ENCODE measurements at places on chromosomes 2 and 18.

DNA sequence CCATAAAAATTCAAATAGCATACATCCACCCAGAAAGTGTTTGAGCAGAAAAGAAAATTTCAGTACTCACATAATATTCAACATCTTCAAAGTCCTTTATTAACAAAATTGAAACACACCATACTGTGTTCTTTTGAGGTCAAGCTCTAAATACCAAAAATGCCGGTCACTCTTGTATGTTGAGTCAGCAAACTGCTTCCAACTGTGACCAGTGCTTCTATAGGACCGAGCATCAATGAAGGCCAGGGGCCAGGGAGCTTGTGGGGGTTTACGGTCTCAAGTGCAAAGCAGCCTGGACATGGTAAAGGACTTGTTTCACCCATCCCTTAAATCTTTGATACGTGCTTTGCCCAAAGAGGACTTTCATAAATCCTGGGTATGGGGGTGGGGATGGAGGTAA lies 112.7 kb upstream of the REV1 start:
- peak; percentile 64 for DNase-seq

- DNase-seq, result peak; percentile 7
Observed at GRCh38 chr18:73366713-73367112, 498.9 kb upstream of the NETO1 start.

DNA sequence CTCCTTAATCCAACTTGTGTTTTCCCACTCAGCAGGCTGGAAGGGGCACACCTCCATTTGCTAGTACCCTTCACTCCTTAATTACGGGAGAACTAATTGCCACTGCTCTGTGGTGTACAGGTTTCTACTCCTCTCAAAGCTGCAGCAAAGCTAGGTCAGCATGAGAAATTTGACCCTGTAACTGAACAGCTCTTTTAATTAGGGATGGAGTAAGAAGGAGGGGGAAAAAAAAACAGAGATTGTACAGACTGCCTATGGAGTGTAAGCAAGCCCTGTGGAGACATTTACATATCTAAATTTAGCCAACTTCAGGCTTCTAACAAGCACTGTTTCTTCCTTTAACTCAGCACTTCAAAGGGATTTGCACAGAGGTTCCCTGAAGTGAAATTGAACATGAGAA lies 629.7 kb upstream of the SETBP1 start:
- DNase-seq, result no peak

GRCh38 chr2:185284696-185285095 lies 453.9 kb upstream of the FSIP2 start:
- no peak for DNase-seq

DNA sequence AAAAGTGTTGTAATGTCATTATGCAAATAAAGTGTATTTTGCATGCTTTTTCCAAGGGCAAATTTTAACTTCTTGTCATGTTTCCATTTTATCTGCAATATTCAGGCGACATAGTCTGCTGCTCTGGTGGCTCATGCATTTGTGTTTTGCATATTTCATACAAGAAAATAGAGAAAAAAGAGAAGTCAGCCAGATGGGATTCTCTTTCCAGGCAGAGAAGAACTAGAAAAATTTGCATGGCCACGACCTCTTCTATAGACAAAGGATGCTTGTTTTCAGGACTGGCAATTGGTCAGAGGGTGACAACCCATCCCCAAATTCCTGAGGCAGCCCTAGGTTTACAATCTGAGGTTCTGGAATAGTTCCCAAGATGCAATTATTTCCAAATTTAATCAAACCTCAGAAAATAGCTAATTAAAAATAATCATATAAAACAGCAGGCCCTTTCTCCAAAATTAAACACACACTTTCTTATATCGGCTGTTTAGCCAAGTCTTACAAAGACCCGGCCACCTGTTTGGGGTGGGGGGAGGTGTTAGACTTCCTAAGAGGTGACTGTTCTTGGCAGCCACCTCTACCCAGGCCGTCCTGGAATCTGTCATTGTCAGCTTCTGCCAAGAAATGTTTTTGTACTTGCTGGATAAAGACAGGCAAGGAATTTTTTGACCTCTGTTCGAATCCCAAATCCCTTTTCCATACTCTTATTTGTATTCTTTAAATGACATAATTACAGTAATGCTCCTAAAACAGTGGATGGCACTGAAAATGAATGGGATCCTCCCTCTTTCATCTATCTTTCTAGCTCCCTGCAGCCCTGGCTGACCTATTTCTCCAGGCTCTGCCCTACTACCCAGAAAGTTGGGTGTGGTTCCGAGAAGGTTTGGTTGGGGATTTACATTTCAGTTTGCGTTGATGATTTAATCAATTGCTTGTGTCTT lies 20.8 kb upstream of the SOS1 start:
- no peak for DNase-seq

- DNase-seq, result peak; percentile 66
Observed at GRCh38 chr2:119248311-119248710, 24.7 kb downstream of the STEAP3 start.

GRCh38 chr2:206154197-206154596 lies 5.0 kb downstream of the NDUFS1 start:
- no peak for DNase-seq

DNA sequence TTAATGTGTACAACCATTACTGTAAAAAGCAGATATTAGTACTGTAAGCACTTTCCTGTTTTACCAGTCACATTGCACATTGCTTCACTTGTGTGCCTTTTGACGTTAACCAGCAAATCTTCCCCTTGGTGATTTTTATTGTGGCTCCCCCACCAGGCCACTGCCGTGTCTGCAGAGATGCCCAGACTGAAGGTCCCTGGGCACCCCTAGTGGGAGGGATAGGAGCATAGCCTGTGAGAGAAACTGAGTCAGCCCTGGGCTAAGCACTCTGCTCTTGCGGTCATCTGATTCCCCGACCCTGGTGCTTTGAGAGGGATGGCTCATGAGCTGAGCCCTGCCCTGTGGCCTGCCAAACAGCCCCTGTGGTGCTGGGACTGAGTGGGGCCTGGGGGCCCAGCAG lies 73.4 kb downstream of the INPP4A start:
- DNase-seq, result no peak

DNA sequence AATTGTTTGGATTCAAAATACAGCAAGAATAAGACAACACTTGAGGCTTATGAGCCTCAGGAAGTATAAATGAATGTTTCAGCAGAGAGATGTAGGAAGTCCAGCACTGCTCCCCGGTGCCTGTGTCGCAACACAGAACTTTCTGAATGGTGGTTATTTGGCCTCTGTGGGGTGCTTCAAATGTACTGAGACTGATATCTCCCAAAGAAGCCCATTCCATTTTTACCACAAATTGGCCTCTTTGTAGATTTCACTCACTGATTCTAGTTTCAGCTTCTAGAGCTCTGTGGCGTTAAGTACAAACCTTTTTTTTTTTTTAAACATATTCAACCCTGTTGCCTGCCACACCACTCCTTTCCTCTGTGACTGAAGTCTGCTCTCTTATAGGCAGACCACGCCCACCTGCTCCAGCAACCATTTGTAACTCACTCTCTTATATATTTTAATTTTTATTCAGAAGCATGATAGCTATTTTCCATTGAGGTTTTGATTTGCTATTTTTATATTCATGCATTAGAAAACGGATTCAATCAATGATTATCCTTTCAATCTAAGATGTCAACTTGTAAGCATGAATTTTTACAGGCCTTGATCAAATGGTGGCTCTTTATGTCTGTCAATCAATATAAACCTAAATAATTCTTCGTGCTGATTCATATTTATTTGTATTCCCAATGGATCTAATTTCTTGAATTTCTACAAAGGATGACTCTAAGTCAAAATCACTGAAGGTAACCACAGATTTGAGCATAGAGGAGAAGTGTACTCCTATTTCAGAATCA lies 277.1 kb upstream of the CCDC68 start:
- DNase-seq, result peak; percentile 63

GRCh38 chr2:109045505-109045904 lies 56.5 kb upstream of the EDAR start:
- DNase-seq, result no peak

DNA sequence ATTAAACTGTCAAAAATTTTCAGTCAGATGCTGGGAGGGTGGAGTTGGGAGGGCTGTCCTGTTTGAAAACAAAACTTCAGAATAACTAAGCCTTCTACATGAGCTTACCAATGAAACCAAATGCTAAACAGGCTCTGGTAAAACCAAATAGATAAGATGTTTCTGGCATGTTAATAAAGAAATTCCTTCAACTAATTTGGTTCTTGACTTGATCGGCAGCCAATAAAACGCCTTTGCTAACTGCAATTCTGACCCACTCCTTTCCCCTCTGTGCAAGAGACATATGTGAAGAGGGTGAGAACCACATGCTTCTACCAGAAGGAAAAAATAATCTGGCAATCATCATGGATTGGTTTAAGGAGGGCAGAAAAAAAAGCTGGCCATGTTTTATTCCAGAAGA lies 20.9 kb downstream of the MAP4K3 start:
- DNase-seq, result peak; percentile 76

DNA sequence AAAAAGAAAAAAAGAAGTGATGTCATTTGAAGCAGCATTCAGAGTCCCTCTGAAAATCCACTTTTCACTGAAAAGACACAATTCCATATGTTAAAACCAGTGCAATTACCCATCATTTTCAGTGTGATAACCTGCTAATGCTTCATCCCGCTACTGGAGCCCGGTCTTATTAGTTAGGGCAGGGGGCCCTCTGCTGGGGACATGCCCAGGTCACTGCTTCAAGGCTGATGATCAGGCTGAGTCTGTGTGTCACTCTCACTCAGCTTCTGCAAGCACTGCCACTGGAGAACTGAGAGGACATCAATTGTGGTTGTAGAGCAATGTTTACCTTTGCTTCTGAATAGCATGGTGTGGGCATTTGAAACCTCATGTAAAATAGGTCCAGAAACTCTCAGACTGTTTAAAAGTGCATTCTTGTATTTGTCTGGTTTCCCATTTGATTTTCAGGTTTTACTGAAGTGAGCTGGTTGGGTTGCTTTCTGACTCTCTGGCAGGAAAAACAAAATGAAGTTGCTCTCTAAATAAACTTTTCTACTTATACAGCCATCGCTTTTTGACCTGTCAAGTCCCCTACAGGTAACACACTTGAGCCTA lies 49.2 kb upstream of the NXPH2 start:
- no peak for DNase-seq

GRCh38 chr2:109243526-109244303 lies 114.7 kb downstream of the SH3RF3 start:
- no peak for DNase-seq

- no peak for DNase-seq
Observed at GRCh38 chr2:190736355-190736754, 87.5 kb downstream of the NAB1 start.

DNA sequence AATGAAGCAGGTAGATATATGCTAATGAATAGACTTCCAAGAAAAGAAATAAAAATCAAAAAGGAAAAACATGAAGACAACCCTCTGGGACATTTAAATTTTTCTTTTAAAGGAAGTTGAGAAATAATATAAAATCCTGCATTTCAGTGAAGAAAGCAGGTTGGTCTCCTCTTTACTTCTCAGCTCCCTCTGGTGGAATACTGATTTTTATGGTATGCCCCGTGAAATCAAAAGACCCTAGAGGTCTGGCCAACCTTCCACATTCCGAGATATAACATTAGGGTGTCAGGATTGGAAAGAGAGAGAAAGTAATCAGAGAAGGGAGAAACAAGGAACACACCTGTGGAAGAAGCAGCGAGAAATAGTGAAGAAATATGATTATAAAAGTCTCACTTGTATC lies 72.7 kb downstream of the DNER start:
- DNase-seq, result no peak

- peak; percentile 97 for DNase-seq
Observed at GRCh38 chr18:21704603-21705364, at the start of gene ABHD3. Gene ABHD3 (minus strand): TSS chr18:21704774. CDS start chr18:21704665, 109 bp downstream.

DNA sequence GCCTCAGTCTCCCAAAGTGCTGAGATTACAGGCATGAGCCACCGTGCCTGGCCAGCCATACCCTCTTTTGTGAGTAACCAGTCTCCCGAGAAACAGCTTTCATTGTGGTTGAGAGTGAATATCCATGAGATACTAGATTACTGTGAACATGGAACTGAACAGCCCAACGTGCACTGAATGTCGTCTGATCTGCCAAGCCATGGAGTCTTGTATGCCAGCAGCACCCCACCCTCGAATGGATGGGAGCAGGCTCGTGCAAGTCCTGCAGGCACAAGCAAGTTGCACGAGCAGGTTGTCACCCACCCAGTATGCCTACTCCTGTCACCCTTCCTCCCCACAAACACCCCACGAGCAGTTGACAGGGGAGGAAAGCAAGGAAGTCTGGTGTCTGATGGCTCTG lies 36.5 kb upstream of the TFCP2L1 start:
- DNase-seq, result no peak

DNA sequence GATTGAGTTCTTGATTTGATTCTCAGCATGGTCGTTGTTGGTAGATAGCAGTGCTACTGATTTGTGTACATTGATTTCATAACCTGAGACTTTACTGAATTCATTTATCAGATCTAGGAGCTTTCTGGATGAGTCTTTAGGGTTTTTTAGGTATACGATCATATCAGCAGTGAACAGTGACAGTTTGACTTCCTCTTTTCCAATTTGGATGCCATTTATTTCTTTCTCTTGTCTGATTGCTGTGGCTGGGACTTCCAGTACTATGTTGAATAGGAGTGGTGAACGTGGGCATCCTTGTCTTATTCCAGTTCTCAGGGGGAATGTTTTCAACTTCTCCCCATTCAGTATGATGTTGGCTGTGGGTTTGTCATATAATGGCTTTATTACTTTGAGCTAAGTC lies 27.9 kb upstream of the CXCR2 start:
- no peak for DNase-seq

DNA sequence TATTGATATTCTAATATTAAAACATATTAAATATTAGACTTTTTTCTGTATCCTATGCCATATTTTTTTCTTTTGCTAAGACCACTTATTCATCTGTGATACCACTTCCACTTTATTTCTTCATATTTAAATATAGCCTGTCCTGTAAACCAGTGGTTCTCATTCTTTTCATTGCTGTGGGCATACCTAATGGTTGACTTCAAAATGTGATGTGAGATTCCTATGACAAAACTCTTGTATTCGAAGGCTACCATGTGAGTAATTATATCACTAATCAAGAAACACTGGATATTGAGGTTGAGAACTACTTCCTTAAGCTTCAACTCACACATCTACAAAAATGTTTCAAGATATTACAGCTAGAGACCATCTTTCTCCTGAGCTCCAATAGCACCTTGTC lies 3.6 kb downstream of the SCRN3 start:
- DNase-seq, result no peak

GRCh38 chr2:206721256-206721920 lies 3.2 kb upstream of the DYTN start:
- no peak for DNase-seq

GRCh38 chr2:99198103-99198841 lies 17.3 kb downstream of the MRPL30 start:
- no peak for DNase-seq

- DNase-seq, result peak; percentile 89
Observed at GRCh38 chr2:163735685-163736432, at the start of gene FIGN. Gene FIGN (minus strand): TSS chr2:163736008. CDS start chr2:163734927, 1,081 bp downstream.

DNA sequence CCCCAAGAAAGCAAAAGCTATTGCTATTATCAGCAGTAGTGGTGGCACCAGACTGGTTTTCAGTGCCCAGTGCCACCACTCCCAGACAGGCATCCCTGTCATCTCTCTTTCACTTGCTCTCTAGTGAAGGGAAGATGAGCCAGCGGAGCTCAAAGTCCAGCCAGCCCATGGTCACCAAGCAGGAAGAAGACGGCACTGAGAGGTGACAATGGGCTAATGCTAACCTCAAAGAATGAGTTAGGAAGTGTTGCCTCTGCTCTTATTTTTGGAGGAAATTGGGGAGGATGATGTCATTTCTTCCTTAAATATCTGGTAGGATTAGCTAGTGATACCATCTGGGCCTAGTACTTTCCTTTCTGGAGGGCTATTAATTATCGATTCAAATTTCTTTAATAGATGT lies 1.7 kb downstream of the SP140 start:
- no peak for DNase-seq

- DNase-seq, result no peak
Observed at GRCh38 chr2:157691131-157691530, 62.5 kb upstream of the ACVR1C start.

- no peak for DNase-seq
Observed at GRCh38 chr2:126972279-126972626, 73.6 kb downstream of the TEX51 start.
